ENCODE measurements at places on chromosomes 11 and 22.

DNA sequence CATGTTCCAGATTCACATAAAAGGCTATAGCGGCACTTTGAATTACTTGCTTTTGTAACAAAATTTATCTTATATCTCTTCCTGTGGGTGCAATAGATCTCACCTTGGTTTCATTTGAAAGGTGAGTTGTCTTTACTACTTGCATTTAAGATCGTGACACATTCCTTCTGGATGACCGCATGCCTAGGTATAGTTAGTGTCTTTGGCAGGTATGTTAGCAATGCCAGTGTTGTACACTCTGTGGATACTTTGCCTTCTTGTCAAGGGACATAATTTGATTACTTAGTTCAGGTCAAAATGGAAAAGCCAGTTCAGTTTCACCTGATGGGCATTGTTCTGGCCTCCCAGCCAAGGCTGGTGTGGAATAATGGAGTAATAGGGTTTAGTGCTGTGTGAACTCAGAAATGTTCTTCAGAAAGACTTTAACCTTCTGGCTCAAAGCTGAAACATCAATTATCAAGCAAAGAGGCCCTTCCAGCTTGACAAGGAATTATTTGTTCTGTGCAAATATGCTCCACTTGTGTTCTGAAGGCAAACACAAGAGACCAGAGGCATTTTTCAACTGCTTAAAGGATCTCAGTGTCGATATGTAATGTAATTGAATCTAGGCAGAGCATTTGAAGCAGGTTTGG is 64.6 kb downstream of the AMOTL1 start:
- DNase-seq = no peak

DNA sequence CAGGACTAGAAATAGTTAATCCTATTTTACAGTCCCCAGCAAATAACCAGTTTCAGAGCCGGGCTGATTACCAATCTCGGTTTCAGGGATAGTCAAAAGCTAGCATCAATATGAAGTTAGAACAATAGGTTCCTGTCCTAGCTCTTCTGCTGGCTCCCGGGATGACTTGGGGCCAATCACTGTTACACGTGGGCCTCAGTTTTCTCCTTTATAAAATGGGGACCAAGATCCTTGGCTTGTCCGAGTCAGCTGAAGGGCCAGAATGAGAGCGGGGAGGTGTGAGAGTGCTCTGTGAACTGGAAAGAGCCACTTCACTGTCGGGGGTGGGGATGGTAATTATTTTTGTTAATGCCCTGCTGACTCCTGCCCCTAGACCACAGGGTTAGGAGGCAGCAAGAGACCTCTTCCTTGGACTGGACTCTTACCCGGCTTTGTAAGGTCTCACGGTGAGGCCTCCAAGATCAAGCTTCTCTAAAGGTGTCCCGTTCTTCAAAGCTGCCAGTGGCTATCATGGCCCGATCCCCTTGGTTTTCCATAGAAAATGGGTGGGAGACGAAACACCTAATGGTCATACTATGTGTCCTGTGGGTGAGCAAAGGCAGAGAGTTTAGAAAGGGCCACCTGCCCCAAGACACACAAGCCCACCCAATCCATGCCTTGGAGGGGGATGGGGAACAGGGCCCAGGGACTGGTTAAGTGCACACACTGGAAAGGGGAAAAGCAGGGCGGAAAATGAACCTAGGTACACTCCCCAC is 1.4 kb downstream of the UCP2 start:
- DNase-seq = no peak

GRCh38 chr11:112795142-112795815 is 165.9 kb upstream of the NCAM1 start:
- DNase-seq = no peak

DNA sequence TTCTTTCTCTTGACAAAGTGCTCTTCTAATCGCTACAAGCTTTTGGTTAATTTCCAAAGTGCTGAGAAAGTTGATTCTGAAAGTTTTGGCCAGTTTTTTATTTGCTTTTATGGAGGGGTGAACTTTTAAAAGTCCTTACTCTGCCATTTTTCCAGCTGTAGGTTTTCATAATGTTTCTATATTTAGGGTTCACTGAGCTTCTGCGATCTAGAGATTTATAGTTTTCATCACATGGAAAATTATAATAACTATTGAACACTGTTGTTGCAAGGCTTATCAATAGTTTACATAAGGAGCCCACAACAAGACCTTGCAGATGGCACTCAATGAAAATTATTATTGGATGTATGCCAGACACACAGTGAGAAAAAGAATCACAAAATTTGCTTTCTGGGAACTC is 55.1 kb downstream of the DLG2 start:
- DNase-seq = no peak

DNA sequence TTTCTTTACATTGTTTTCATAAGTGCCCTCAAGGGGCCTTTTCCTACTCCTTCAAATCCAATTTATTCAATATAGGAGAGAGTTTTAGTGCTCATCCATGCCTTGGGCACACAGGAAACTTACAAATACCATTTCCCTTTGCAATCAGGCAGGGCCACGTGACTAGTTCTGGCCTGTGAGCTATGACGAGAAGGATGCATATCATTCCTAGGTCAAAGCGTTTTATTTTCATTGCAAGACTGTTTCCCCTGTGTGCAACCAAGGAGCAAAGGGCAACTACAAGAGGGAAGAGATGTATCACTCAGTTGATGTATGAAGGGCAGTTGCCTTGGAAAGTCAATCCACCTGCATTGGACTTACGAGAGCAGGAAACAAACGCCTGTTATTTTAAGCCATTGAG is 1.9 kb upstream of the TRAF6 start:
- no peak for DNase-seq

DNA sequence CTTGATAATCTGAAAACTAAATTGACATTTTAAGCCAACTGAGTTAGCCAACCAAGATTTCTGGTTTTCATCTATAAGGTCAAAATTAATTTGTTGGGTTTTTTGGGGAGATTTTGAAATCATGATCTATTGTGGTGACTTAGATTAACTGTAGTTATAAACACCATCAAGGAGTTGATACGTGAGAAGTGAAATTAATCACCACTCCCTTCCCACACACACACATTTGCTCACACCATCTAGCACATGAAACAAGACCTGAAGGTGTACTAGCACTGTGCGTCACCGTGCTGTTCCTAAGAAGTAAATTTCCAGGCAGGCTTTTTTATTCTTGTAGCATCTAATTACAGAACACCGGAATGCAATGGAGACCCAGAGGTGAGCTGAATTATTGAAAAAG is 2.1 kb downstream of the OR5B21 start:
- DNase-seq = no peak

- no peak for DNase-seq
Observed at GRCh38 chr11:97772705-97773104, 1248.0 kb upstream of the CNTN5 start.

DNA sequence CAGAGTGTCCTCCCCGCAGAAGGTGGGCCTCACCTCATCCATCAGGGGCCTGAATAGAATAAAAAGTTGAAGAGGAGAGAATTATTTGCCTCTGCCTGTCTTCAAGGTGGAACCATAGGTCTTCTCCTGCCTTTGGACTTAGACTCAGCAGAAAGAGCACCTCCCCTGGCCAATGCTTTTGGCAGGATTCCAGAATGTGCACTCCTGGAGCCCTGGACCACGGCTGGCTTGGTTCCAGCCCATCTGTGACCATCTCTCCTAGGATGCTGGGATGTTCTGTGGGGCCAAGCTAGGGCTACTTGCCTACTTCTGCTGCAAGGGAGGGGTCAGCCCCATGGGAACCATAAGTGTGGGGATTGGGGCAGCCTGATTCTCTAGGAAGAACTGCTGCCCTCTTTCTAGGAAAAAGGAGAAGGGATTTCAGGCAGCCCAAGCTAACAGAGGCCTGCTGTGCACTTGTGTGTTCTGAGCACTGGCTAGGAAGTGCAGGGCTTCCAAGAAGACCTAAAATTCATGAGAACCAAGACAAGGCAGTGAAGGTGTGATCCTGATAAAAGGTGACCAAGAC is 32.2 kb upstream of the SHANK2 start:
- no peak for DNase-seq

DNA sequence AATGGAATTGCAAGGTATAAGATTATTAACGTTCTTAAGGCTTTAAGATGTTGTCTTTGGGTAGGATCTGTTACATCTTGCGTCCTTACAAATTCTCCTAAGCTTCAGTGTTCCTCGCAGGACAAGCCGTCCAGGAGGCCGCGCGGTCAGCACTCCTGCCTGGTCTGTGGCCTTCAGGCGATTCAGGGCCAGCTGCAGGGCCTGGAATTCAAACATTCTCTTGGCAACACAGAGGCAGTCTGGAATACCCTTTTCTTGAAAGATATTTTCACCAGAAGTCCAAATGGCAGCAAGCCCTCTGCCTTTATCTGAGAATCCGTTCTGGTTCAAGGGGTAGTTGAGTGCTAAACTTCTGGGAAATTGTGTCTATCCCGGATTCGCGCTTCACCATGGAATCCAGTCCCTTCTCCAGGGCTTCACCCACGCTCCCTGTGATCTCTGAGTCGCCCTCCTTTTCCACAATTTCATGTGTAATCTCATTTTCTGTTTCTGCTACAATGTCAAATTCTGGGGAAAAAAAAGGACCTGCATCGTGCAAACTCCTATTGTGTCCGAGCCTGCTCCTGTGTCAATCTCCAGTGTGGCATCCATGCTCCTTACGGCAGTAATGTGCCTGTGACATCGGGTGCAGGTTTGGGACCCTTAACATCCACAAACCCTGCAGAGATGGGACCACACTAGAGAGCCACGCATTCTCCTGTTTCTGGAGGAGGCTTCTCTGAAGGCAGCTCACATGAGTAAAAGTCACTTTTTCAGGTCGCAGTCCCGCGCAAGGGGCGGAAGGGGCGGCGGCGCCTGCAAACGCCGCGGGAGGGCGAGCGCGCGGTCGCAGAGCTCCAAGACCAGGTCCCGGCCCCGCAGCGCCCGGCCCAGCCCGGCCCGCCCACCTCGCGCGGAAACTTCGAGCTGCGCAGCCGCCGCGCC is 25.4 kb upstream of the SORL1 start:
- no peak for DNase-seq

- DNase-seq = no peak
Observed at GRCh38 chr11:113806406-113806805, 26.8 kb downstream of the CLDN25 start.

- no peak for DNase-seq
Observed at GRCh38 chr22:35301372-35301874, 1.7 kb downstream of the TOM1 start.

DNA sequence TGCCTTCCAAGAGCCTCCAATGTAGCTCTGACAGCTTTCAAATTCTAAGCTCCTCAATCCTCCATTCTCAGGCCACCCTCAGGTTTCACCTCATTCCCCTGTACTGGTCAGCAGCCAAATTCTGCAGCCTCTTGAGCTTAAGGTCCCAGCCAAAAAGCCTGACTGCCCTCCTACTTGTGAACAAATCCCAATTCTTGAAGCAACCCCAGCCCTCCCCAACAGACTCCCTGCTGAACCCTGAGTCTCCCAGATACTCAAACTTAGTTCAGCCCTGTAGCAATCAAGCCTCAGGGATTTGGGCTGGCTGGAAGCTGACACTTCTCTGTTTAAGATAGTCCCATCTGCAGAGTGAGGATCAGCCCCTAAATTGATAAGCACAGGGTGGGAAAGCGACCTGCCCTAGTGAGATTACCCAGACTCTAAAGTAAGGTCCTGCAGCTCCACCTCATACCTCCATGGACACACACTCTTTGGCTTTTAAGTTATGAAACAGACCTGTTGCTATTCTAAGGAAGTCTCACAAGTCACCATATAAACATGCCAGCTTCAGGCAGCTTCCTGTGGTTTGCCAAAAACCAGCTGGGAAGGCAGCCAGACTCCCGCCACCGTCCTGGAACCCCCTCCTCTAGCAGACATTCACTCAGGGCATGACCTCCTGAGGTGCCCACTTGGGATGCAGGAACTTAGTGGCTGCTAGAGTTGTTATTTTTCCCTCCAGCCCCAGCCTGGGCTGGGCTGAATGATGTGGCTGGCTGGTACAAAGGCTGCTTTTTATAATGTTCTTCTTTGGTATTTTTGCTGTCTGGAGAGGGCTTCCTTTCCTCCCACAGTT is 82.5 kb upstream of the PICALM start:
- DNase-seq = no peak

DNA sequence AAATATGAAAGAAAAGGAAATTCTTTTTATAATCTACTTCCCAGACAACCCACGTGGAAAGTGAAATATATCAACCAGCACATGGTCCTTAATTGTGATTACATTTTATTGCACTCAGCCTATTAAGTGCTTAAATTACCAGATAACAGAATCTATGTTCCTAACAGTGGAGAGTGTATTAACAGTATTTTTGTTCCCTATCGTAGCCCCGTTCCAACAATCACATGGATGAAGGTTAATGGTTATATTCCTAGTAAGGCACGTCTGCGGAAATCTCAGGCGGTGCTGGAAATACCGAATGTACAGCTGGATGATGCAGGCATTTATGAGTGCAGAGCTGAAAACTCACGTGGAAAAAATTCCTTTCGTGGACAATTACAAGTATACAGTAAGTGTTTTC is 626.1 kb upstream of the ARHGAP42 start:
- no peak for DNase-seq

DNA sequence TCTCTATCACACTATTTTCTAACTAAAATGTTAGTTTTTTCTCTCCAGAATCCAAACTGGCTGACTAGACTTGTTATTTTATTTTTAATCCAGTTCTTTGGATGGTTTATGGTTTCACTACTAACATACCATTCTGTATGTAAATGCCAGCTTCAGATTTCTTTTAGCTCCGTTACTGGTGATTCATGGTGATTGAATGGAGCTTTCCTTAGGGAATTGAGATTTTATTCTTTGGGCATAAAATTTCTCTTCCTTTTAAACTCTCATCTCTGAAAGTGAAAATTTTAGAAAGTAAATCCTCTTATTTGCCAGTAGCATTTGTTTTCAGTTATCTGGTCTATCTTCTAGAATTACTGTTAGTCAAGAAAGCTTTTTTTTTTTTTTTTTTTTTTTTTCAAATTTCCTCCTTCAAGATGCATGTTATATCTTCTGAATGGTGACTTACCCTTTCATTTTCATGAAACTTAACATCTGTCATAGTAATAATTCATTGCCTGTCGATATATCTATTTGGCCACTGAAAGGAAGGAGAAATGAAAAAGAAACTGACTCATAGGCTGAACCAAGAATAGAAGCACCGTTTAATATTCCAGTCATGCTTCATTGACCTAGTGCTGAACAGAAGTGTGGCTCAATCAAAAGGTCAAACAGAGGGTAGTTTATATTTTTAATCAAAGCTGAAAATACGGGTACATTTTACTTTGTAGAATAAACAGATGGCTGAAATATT is 6.4 kb downstream of the ENDOD1 start:
- DNase-seq = no peak

GRCh38 chr22:50084614-50085021 is 608 bp downstream of the MLC1 start:
- no peak for DNase-seq

- DNase-seq = no peak
Observed at GRCh38 chr11:128848815-128849455, 18.2 kb downstream of the KCNJ1 start.

- DNase-seq = no peak
Observed at GRCh38 chr11:118263695-118264568, at the start of gene MPZL2. Gene MPZL2, minus strand, starts transcription at chr11:118264297. Its CDS starts 144 bp downstream, at chr11:118264153.

GRCh38 chr11:82848829-82849228 is 51.4 kb downstream of the PRCP start:
- DNase-seq = no peak

DNA sequence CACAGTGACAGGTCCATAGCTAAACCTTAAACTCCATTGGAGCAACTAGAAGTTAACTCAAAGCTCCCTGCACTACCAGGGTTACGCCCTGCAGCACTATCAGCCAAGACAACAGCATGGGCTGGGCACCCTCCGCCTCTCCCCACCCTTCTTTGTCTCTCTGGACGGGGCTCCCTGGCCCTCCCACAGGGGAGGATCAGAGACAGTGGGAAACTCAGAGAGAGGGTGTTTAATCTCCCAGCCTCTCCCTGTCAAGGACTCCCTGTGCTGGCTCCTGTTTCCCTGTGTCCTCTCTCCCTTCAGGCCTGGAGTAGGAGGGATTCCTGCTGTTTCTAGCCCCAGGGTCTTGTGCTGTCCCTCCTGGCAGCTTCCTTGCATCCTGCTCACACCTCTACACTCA is 56.9 kb upstream of the CSNK2A3 start:
- DNase-seq = no peak
